PC-3 (cell line): ENCODE measurements at places on chromosomes 16 and 17. TPM values are rescaled to one million over a fixed set of nuclear protein-coding genes. Genes with fewer than 3 reads are reported as not detected.

Gene CCL3
- not detected in 2 replicates for total RNA-seq

GRCh38 chr16:280552-280951 is at the start of gene ARHGDIG:
ARHGDIG (plus strand) TSS chr16:280591; CDS start chr16:280681, 90 bp downstream.
- H3K4me3 ChIP-seq: no peak within 1 kb of the TSS
- H3K27me3 ChIP-seq: peaks cover 11% of the 10 kb centered on the region
- no peaks in the 10 kb centered on the region for H3K4me1 ChIP-seq
- H3K36me3 ChIP-seq: no peaks in the 10 kb centered on the region

Gene GFOD2
- total RNA-seq: 21.8 and 22.2 TPM in 2 replicates

DNA sequence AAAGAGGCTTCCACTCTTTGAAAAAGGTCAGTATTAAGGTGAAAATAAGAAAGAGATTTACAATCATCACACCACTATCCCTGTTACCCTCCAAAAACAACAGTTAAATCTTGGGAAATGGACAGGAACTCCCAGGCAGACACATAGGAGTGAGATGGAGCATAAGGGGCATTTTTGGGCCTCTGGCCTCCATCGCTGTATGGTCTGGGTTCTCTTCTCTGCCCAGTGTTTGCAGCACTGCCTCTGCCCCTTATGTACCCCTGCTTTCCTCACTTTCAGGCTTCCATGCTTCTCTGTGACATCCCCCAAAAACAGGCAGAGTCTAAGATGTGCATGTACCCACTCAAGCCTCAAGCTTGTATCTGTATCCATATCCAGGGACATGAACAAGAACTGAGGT is 630 bp upstream of the HOXB2 start:
- no peak overlapping the region for H3K27ac ChIP-seq
- no peaks in the 10 kb centered on the region for H3K36me3 ChIP-seq
- H3K27me3 ChIP-seq: no peaks in the 10 kb centered on the region
- no peaks in the 10 kb centered on the region for H3K4me1 ChIP-seq

- no peaks in the 10 kb centered on the region for H3K27me3 ChIP-seq
- no peak overlapping the region for H3K27ac ChIP-seq
- no peaks in the 10 kb centered on the region for H3K4me1 ChIP-seq
- H3K36me3 ChIP-seq: no peaks in the 10 kb centered on the region; the same call in 1 of the 2 replicates
- DNase-seq: no peak
Measured at GRCh38 chr17:57288040-57288772, 31.9 kb downstream of the MSI2 start.

DNA sequence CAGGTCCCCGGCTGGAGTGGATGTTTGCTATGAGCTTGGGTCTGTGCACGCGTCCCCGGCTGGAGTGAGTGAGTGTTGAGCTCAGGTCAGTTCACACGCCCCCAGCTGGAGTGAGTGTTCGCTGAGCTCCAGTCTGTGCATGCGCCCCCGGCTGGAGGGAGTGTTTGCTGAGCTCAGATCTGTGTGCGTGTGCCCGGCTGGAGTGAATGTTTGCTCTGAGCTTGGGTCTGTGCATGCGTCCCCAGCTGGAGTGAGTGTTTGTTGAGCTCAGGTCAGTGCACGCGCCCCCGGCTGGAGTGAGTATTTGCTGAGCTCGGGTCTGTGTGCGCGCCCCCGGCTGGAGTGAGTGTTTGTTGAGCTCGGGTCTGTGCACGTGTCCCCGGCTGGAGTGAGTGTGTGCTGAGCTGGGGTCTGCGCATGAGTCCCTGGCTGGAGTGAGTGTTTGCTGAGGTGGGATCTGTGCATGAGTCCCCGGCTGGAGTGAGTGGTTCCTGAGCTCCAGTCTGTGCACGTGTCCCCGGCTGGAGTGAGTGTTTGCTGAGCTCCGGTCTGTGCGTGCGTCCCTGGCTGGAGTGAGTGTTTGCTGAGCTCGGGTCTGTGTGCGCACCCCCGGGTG is 284.2 kb downstream of the SNX29 start:
- no peaks in the 10 kb centered on the region for H3K27me3 ChIP-seq
- no peak overlapping the region for H3K27ac ChIP-seq
- no peak for DNase-seq

Gene SLC38A8
- not detected in 2 replicates for total RNA-seq

Gene DNASE1L2
- total RNA-seq: 1.6 and 2.7 TPM in 2 replicates

DNA sequence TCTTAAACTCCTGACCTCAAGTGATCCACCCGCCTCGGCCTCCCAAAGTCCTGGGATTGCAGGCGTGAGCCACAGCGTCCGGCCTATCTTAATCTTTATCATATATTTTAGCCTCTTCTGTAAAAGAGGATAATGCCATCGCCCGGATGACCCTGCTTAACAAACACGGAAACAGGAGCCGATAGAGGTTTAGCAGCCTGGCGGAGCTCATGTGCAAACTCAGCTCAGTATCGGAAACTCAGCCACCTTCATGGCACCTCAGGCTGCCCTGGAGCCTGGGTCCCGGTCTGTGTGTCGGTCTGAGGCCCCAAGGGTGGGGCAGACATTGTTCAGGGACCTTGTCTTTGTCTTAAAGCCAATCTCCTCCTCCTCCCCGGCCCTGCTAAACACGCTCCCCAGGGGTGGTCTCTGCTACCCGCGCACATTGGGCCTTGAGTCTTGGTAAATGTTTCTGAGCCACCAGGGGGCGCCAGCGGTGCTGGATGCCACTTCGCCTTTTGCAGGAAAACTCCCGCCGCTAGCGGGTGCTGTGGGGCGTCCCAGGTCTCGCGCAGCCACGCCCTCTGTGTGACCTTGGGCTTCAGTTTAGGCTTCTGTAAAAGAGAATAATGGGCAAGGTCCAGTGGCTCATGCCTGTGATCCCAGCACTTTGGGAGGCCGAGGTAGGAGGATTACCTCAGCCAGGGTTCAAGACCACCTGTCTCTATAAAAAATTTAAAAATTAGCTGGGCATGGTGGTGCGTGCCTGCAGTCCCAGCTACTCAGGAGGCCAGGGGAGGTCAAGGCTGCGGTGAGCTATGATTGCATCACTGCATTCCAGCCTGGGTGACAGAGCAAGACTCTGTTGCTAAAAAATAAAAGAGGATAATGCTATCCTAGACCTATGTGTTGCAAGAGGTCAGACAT is 2.7 kb downstream of the CETP start:
- peak; percentile 76 for DNase-seq
- H3K36me3 ChIP-seq: peaks cover 2% of the 10 kb centered on the region; the same call in 1 of the 2 replicates
- H3K4me3 ChIP-seq: no peak overlapping the region
- no peak overlapping the region for H3K27ac ChIP-seq

DNA sequence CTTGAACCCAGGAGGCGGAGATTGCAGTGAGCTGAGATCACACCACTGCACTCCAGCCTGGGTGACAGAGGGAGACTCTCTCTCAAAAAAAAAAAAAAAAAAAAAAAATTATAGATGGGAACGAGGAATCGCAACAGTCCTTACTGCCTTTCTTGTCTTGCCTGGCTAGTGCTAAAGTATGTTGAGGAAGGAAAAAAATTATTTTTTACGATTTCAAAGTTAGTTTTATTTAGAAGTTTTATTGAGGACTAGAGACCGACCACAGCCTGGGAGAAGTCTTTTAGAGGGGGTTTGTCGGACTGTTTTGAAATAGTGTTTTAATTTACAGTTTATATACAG is 15.8 kb upstream of the DNAH17 start:
- no peak for DNase-seq
- H3K4me3 ChIP-seq: no peak overlapping the region
- H3K27me3 ChIP-seq: no peaks in the 10 kb centered on the region
- H3K27ac ChIP-seq: peak overlapping the region; percentile 38
- H3K36me3 ChIP-seq: no peaks in the 10 kb centered on the region
- H3K4me1 ChIP-seq: peaks cover 24% of the 10 kb centered on the region

- H3K4me1 ChIP-seq: no peaks in the 10 kb centered on the region
- H3K36me3 ChIP-seq: peaks cover 37% of the 10 kb centered on the region
Measured at GRCh38 chr16:69150146-69150865, 17.9 kb downstream of the UTP4 start.

- no peak for DNase-seq
- peaks cover 4% of the 10 kb centered on the region for H3K4me1 ChIP-seq
- no peak overlapping the region for H3K4me3 ChIP-seq
- no peaks in the 10 kb centered on the region for H3K27me3 ChIP-seq
Measured at GRCh38 chr17:76716146-76716838, 5.5 kb upstream of the MXRA7 start.

DNA sequence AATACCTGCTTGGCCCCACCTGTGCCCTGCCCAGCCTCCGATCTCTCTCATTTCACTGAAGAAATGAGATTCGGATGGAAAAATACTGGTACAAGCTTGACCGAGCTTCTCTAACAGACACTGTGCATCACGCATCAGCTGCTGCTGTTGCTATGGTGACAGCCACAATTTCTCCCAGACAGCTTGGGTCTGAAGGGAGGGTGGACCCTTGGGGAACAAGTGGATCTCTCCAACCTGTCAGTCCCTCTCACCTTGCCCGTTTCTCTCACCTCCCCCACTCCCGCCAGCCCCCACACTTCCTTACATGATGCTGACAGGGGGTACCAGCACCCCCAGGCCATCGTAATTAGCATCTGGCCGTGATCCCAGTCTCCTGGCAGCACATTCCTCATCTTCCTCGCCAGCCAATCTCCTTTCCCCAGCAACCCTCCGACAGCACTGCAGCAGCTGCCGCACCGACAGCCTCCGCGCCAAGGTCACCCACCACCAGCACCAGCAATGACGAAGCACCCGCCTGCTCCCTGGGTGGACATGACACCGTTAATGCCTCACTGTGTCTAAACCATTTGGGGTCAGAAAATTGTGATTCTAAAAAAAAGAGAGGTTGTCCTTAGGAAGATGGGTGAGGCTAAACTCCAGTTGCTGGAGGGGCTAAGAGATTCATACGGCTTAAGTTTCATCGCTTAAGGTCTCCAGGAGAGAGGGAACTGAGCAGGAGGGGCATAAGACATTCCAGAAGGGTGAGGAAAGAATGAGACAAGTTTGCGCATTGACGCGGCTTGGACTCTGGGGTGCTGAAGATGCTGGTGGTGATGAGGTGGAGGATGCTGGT is 58.6 kb upstream of the TNRC6A start:
- H3K4me3 ChIP-seq: no peak overlapping the region
- H3K4me1 ChIP-seq: peaks cover 7% of the 10 kb centered on the region
- no peaks in the 10 kb centered on the region for H3K27me3 ChIP-seq
- no peaks in the 10 kb centered on the region for H3K36me3 ChIP-seq

Gene GOT2
- 83.6 and 90.6 TPM in 2 replicates for total RNA-seq

Gene CHST5
- total RNA-seq: 0.29 TPM in 1 of 2 replicates, not detected in the other

Gene RDM1
- total RNA-seq: 2.0 and 2.6 TPM in 2 replicates

- DNase-seq: no peak
- H3K27ac ChIP-seq: no peak overlapping the region
- H3K4me1 ChIP-seq: peaks cover 5% of the 10 kb centered on the region; the same call in 1 of the 2 replicates
- H3K4me3 ChIP-seq: peak overlapping the region; percentile 42
Measured at GRCh38 chr16:180681-181564, 664 bp downstream of the HBQ1 start.

DNA sequence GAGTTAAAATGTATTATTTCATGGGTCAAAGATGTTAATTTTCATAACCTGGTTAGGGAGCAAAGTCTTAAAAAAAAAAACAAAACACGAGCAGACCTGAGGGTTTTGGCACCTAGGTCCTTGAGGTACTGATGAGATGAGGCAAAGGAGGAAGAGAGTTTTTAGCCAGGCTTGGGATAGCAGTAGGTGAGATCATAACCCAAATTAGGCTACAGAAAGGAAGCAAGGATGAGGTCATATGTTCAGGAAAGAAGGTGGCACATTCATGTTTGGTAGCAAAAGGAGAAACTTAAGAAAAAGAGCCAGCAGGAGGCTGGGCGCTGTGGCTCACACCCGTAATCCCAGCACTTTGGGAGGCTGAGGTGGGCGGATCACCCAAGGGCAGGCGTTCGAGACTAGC is 2.8 kb downstream of the ATXN1L start:
- no peaks in the 10 kb centered on the region for H3K27me3 ChIP-seq
- H3K27ac ChIP-seq: no peak overlapping the region
- H3K36me3 ChIP-seq: peaks cover 8% of the 10 kb centered on the region; the same call in 1 of the 2 replicates
